ENCODE measurements at places on chromosomes 2 and 18. TPM values are rescaled to one million over a fixed set of nuclear protein-coding genes. Genes with fewer than 3 reads are reported as not detected.

Gene TFCP2L1
- 15.7 TPM for total RNA-seq

Gene SLC30A3
- total RNA-seq: not detected

Gene CFAP65
- not detected for total RNA-seq

Gene FBXO11
- total RNA-seq: 67.7 TPM

Gene MTX2
- total RNA-seq: 28.4 TPM

Gene PRKAG3
- not detected for total RNA-seq

Gene LYG1
- 0.39 TPM for total RNA-seq

Gene CTAGE1
- not detected for total RNA-seq

Gene TMEM198
- total RNA-seq: 6.0 TPM

Gene NAT8
- not detected for total RNA-seq

Gene SCN7A
- 5.0 TPM for total RNA-seq

Gene CGREF1
- 1.9 TPM for total RNA-seq

GRCh38 chr2:67283641-67284040 is 113.5 kb upstream of the ETAA1 start:
- no peak for DNase-seq

- DNase-seq: no peak
Observed at GRCh38 chr2:25606892-25607291, 66.5 kb downstream of the DTNB start.

GRCh38 chr18:38497266-38497665 is 931.7 kb upstream of the CELF4 start:
- no peak for DNase-seq

DNA sequence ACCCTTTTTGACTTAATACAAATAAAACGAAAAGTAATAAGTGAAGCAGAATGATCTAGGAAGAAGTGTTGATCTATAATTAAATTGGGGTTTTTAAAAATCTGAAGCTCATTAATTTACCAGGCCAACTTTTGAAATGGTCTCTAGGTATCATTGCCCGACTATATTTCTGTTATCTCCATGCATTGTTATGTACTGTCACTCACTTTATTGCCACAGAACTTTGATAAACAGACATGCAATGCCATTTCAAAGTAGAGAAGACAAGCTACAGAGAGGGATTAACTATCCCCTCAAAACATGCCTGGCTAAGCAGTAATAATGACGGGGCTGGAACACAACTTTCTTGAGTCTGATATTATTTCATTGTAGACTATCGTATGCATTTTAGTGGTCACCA is 147.6 kb upstream of the ITGA4 start:
- DNase-seq: no peak

GRCh38 chr18:9016633-9017166 is 85.8 kb upstream of the NDUFV2 start:
- DNase-seq: no peak

GRCh38 chr18:9216459-9216858 is 79.9 kb downstream of the ANKRD12 start:
- DNase-seq: no peak

DNA sequence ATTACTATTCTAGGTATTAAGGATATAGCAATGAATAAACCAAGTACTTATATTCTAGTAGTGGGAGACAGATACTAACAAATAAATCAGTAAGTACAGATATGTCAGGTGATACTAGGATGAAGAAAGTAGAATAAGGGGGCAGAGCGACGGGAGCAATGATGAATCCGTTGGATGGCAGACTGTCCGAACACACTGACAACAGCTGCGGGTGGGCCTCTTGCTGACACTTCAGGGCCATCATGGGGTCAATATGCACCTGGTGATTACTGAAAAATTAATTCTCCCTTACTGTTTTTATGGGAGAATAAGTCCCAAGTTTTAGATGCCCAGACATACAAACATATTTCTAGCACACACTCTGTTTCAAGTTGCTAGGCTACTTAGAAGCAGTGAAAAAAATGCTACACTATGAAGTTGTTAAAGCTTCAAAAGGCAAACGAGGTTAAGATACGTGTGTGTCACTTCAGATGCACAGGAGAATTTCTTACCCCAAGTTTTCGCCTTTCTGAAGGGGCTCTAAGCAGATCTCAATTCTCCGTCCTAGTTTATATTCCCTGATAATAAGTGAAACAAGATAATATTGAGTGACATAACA is 78.7 kb downstream of the USP40 start:
- DNase-seq: no peak

DNA sequence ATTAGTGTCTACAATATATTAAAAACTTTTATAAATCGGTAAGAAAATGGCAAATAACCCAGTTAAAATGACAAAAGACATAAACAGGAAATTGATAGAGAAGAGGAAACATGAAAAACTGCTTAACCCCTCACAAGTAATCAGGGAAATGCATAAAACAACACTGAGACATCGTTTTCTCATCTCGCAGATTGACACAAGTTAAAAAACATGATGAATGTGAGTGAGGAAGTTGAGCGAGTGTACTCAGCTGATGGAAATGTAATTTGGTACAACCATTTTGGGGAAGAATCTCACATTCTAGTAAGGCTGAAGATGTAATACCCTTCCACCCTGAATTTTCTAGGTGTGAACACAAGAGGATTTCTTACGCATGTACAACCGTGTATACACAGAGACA is 18.0 kb upstream of the THOC1 start:
- DNase-seq: no peak

GRCh38 chr18:48106498-48106897 is 176.0 kb upstream of the SMAD2 start:
- DNase-seq: no peak

DNA sequence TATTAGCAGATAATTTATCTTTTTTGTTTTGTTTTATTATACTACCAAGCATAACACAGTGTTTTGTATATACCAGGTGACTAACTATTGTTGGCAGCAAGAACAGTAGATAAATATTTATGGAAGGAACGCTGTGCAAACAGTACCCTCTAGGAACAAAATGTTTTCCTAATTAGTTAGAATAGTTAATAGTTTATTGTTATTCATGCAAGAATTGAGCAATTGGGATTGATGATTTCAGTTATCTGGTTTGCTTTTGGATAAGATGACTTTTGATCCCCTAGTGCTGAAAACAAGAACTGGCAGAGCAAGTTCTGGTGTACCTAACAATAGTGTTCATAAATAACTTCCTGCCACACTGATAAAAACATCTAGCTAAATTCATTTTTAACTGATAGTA is 323.3 kb downstream of the TGIF1 start:
- no peak for DNase-seq

DNA sequence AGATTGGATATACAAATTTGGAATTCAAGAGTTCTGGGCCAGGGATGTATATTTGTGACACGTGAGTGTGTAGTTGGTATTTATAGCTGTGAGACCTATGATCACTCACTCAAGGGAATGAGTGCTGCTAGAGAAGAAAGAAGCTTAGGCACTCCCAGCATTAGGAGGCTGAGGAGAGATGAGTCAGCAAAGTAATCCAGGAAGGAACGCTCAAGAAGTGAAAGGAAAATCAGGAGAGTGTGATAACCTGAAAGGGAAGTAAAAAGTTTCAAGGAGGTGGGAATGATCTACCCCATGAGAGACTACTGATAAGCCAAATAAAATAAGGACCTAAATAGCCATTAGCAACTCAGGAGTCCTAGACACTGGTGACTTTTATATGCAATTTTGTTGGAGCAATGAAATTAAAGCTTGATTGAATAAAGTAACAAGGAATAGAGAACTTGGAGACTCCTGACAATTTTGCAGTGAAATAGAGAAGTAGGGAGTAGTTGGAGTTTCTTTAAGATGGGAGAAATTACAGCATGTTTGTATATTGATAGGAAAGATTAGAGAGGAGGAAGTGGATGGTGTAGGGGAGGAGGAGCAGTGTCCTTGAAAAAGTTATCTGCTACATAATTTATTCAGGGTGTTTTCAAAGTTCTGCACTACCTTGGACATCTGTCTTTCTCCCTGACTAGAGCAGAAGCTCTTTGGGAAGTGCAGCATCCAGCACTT is 89.9 kb downstream of the UBE2E3 start:
- no peak for DNase-seq

- no peak for DNase-seq
Observed at GRCh38 chr18:54679318-54680149, 88.5 kb downstream of the DYNAP start.

- no peak for DNase-seq
Observed at GRCh38 chr2:238383743-238384380, 42.9 kb upstream of the ASB1 start.

DNA sequence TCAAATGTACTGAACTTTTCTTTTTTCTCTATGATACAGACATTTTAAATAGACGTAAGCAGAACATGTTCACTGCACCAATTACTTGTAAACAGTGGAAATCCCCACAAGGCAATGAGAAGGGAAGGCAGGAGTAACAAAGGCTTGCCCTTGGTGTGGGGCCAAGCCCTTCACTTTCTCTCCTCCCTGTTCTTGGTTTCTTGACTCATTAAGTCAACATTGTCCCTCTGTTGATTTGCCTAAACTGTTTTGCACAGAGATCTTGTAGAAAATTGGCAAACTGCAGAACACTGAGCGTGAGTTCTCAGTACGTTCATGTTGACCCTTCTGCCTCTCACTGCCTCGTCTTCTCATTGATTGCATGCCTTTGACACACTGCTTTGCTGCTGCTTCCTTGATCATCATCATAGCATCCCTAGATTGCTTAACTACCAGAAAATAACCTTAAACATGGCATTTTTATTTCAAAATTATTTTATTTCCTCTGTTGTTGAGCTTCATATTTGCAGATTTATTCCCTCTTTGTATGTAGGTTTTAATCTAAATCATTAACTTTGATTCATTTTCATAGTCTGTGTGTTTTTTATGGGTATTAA is 257.7 kb downstream of the PTGR3 start:
- DNase-seq: peak; percentile 69

GRCh38 chr2:96116424-96116878 is at the start of gene ADRA2B:
TSS of gene ADRA2B (minus strand) at chr2:96116571. CDS start at chr2:96116149, 422 bp downstream.
- DNase-seq: peak; percentile 70

DNA sequence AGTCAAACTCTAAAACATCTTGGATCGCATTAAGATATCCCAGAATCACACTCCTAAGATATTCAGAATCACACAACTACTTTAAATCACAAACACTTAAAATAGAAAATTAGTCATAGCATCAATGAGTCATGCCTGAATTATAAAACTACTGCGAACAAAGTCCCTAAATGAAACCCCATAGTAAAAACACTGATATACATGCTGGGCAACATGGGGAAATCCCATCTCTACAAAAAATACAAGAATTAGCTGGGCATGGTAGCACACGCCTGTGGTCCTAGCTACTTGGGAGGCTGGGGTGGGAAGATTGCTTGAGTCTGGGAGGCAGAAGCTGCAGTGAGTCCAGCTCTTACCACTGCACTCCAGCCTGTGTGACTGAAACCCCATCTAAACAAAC is 101.7 kb downstream of the COBLL1 start:
- DNase-seq: no peak

GRCh38 chr2:200300638-200301314 is 5.7 kb upstream of the SPATS2L start:
- DNase-seq: no peak

GRCh38 chr2:56260415-56260814 is 76.6 kb downstream of the CCDC85A start:
- no peak for DNase-seq

DNA sequence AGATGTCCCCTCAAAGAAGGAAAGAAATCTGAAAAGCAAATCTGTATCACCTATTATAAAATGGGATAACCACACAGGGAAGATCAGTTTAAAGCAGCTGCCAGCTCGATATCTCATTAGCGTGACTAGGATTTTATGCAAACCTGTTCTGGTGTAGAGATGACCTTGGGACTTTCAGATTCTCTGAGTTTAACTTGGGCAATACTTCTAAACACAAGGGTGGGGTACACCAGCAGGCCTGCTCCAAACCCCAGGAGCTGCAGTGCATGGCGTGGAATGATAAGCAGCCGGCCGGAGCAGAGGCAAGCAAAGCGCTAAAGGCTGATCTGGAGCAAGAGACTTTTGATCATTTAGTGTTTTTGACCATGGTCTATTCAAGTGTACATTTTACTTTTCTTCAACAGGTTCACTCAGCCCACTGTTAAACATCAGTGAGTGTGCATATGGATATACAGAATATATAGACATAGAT is 4.7 kb downstream of the SERTAD2 start:
- DNase-seq: no peak

- DNase-seq: peak; percentile 50
Observed at GRCh38 chr18:13539050-13539449, 187.3 kb downstream of the FAM210A start.

DNA sequence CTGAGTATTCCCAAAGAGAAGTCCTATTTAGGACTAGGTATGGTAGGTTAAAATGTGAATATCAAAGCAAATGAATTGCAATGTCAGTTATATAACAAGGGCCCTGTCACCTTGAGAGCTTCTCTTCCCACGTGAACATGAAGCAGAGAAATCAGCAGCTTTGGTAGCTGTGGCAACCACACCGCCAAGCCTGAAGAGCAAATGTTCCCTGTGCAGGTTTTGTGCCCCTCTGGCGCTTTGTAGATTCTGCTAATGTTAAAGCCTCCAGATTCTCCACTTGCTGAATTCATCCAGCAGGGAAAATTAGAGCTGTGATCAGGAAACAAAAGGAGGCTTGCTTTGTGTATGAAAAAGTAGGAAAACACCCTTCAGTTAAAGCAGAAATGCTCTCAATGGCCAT is 322.6 kb downstream of the RBM43 start:
- no peak for DNase-seq

- DNase-seq: no peak
Observed at GRCh38 chr2:213004197-213004821, 147.1 kb downstream of the IKZF2 start.

- no peak for DNase-seq
Observed at GRCh38 chr2:101501443-101501842, 26.5 kb upstream of the RFX8 start.

- no peak for DNase-seq
Observed at GRCh38 chr2:235445116-235445515, 48.7 kb upstream of the AGAP1 start.

DNA sequence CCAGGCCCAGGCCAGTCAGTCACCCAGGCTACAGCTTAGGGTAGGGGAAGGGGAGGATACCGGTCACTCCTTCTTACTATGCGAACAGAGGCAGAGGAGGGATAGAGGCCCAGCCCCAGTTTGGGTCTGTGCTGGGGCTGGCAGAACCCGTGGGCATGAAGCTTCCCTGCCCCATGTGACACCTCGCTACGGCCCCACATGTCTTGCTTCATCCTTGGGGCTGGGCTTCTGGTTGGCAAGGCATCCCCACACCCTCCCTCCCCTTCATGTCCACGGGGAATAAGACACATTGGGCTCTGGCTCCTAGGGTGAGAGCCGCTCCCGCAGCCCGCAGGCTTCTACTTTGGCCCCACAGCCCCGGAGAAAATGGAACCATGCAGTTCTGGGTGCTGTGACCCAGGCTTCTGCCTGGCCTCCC is 32.4 kb downstream of the HS1BP3 start:
- DNase-seq: no peak

DNA sequence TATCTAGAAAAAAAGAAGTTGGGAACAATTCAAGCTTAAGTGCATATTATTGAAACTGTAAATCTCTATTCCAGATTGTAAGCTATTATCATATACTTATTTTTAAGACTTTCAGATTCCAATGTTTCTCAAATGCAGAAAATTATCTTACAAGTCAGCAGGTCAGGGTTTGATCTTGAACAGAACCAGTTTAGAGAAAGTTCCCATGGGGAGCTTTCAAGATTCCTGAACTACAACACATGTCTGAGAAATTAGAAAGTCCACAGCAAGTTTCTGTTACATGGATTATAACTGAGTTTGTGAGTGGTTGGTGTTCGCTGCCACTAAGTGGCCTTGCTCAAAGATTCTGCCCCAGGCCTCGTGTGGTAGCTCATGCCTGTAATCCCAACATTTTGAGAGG is 31.6 kb upstream of the SP3 start:
- DNase-seq: no peak

Measured in ureter (tissue), 1 donor.